ENCODE measurements at places on chromosomes 16 and 17. TPM values are rescaled to one million over a fixed set of nuclear protein-coding genes. Genes with fewer than 3 reads are reported as not detected.

The ZNF597 gene
- total RNA-seq, result 1.9 TPM

The DOK4 gene
- 22.7 TPM for total RNA-seq

The SPAG5 gene
- total RNA-seq, result 37.8 TPM

The SKAP1 gene
- 0.65 TPM for total RNA-seq

The SLC4A1 gene
- total RNA-seq, result not detected

The CTF1 gene
- under 0.01 TPM for total RNA-seq

The OTOP3 gene
- total RNA-seq, result not detected

The MFSD6L gene
- total RNA-seq, result not detected

The SOST gene
- total RNA-seq, result not detected
